D721Med (cell line): ENCODE measurements at places on chromosomes 16 and 17.

DNA sequence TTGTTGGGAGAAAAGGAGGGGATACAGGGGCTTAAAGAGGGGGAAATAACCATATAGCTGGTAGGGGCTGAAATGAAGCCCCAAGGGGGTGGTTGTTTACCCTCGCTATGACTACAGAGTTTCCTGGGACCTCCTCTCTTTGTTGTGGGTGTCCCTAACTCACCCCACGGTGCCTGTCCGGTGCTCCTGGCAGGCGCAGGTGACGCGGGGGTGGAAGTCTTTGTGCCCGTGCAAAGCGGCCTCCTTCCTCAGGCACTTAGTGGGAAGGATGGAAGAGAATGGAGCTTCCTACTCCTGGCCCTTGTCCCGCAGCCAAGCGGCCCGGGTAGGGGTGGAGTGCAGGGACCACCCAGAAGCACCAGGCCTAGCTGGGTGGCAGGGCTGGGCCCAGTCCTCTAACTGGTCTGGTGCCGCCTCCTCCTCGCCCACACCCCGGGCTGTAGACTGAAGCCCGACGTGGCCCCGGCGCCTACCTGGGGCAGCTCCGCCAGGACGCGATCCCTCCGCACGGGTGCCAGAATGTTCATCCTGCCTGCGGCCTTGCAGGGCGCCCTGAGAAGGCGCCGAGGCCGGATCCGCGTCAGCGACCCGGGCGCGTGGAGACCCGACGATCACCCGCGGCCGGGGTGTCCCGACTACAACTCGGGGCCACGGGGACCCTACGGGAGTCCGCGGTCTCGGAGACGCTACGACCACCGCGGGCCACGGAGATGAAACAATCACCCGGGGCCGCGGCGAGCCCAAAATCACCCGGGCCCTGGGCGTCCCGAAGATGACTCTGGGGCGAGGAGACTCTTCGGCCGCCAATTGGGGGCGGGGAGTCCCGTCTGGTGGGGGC is 709 bp downstream of the RAB34 start:
- DNase-seq: no peak

DNA sequence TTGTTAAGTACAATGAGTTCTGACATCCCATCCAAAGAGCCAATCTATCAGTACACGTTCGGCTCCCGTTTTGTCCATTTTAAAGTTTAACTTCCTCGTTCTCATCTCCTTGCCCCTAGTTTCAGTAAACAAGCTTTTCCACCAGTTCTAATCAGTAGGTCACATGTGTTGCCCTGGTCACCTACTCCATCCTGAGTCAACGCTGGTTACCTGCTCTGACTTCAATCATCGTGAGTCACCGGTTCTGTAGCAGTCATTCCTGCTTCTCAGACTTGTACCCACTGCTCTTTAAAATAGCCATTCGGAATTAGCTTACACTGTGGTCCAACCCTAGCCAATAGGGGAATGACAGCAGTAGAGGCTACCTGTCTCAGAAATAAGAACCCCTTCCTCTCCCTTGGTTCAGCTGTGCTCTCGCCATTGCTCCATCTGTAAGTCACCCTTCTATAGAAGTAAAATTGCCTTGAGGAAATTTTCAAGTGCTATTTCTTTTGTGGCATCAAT is 191.0 kb downstream of the CPPED1 start:
- DNase-seq: no peak

DNA sequence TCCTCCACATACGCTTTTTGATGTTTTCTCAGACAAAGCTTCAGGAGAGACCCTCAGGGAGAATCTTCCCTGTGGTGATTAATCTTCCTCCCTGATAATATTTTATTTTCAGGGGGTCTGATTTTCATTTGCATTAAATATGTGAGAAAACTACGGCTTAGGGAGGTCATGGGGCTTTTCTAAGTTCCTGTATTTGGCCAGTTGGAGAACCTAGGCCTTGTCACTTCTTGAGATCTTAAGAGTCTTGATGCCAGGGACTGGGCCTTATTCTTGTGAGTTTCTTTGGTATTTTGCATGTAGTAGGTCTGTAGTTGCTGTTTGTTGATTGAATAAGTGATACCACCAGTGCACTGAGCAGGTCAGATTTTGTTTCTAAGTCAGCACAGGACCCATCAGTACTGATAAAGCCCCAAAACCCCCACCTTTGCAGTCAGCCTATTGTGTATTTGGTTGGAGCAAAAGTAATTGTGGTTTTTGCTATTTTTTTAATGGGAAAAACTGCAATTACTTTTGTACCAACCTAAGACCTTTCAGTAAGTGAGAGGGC is 130.1 kb downstream of the PRKCA start:
- DNase-seq: no peak

GRCh38 chr17:64186171-64187092 is 56.5 kb upstream of the ERN1 start:
- no peak for DNase-seq

DNA sequence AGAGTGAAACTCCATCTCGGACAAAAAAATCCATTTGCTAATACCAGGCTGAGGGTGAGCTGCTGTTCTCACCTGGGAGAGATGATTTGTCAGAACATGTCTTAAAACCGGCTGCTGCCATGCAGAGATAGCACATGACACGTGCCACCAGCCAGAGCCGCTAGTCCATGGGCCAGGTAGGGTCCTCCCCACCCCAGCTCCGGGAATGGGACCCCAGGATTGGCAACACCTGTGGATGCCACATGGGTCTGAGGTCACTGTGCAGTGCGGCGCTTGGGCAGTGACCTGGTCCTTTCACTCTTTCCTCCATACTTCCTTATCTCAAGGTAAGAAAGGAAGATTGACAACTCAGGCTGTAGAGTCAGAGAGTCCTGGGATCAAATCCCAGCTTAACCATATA is 393.3 kb upstream of the TNRC6C start:
- DNase-seq: peak; percentile 12

DNA sequence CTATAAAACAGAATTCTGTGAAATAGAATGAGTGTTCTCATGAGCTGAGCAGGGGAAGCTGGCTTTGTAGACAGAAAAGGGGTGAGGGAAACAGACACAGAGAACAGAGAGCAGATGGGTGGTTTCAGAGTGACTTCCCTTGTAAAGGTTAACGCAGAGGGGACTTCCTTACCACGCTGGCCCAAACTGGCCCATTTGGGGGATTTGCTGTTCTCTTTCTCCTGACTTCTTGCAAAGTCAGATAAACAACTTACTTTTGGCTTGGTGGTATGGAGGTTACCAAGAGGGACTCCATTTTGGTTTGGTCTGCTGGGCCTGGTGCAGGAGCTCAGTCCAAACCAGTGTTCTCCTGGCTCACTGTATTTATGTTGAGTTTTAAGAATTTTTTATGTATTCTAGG is 48.4 kb downstream of the SEC14L1 start:
- DNase-seq: no peak

DNA sequence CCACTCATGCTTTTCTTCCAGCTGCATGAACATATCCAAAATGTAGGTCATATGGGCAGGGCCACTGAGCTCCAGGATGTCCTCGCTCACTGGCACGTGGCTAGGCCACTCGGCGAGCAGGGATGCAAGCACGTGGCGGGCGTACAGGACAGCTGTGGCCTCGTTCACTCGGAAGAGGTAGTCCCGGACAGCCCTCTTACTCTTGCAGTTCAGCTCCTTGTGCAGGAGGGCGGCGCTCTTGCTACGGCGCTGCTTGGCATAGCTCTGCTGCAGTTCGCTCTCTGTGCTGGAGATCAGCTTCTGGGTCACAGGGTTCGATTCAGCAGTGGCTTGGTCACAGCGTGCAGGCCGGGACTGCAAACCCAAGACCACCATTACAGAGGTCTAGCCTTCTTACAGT is 53.1 kb upstream of the ATP2A3 start:
- no peak for DNase-seq

DNA sequence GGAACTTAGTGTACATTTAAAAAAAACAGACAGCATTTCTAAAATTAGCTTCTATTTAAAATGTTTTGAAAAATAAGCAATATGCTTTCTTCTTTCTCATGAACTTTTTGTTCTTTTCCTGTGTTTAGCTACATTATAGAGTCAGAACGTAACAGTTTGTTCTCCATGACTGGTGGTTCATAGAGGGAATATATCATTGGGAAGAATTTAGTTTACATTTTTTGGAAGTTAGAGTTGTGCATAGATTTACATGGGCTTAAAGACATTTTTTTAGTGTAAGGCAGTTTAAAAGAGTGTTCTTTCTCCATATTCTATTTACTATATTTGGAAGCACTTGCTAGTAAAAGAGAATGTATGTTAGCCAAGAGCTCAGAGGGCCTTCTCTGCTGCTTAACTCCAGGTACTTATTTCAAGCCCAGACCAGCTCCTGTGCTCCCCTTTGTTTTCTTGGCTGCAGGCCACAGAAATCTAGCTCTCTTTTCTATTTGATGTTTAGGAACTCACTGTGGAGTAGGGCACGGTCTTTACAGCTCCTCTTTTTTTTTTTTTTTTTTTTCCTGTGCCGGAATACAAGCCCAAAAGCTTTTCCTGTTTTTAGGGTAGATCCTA is 20.2 kb downstream of the AP2B1 start:
- DNase-seq: no peak

- DNase-seq: no peak
These were observed 35.8 kb upstream of the ADGRG1 start for GRCh38 chr16:57592591-57593003.

DNA sequence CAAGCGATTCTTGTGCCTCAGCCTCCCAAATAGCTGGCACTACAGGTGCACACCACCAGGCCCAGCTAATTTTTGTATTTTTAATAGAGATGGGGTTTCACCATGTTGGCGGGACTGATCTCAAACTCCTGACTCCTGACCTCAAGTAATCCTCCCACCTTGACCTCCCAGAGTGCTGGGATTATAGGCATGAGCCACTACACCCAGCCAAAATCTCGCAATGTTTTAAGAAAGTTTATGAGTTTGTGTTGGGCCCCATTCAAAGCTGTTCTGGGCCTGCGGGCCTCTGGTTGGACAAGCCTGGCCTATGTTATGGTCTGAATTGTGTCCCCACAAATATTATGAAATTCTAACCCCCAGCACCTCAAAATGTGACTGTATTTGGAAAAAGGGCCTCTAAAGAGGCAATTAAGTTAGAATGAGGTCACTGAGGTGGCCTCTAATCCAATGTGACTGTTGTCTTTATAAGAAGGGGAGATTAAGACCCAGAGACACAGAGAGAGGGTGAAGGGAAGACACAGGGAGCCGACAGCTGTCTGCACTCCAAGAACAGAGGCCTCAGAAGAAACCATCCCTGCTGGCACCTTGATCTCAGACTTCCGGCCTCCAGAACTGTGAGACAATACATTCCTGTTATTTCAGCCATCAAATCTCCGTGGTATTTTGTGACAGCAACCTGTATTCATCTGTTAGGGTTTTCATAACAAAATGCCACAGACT is 469.9 kb downstream of the HS3ST4 start:
- DNase-seq: no peak

DNA sequence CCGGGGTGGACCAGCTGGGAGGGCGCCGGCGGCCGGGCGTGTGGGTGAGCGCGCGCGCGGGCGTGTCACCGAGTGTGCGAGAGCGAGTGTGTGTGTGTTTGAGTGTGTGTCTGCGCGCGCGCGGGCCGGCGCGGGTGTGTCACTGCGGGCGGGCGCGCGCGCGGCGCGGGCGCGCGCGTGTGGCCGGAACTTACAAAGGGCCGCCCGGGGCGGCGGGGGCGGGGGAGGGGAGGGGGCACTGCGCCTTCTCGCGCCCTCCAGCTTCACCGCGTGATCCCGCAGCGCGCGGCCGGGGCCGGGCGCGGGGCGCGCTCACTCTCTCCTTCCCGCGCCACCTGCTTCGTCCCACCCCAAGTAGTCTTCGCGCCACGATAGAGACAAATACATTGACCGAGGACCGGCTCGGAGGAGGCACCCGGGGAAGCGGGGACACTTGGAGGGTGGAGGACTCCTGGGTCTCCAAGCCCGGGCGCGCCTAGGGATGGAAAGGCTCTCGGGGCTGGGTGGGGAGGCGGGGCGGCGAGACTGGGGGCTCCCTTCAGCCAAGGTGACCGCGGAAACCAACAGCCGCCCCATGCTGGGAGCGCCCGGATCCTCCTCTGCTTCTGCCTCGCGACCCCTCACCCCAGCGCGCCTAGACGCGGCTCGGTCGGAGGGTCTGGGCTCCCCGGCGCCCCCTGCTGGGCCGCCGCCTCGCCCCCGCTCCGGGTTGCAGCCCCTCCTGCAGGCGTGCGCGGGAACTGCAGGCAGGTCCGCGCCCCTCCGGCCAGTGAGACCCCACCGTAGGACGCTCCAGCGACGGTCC is at the start of gene SRCIN1:
Gene SRCIN1, minus strand, starts transcription at position 112 of the 805 bp plus-strand sequence. CDS start 247 bp downstream, outside the sequence.
- DNase-seq: no peak

- DNase-seq: no peak
These were observed 5.1 kb downstream of the CALCOCO2 start for GRCh38 chr17:48835971-48836370.

- DNase-seq: no peak
These were observed 36.7 kb upstream of the SREBF1 start for GRCh38 chr17:17873450-17873991.

DNA sequence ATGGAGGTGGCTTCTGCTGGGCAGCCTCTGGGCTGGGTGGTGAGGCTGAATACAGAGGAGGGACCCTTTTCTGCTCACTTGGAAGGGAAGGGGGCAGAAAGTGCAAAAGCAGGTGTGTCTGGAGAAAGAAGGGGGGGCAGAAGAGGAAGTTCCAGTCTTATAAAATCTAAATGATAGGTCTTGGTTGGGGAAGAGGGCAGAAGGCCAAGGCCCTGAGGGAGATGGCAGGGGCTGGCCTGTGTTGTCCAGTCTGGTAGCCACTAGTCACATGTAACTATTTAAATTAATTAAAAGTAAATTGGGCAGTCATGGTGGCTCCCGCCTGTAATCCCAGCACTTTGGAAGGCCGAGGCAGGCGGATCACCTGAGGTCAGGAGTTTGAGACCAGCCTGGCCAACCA is 2.5 kb upstream of the CAMKK1 start:
- DNase-seq: no peak

DNA sequence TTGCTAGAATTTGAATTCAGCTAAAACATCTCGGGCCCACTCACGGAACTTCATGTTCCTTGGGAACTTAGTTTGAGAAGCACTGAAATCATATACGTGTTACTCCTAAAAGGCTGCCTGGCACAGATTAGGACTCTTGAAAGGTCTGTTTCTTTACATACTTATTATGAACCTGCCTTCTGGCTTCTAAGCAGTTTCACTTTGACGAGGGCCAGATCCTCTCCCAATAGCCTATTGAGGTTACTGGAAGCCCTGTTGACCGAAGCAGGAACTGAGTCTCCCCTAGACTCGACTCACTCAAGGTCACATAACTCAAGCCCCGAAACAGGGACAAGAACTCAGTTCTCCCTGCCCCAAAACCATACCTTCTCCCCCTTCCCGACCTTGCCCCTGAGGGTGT is 121.9 kb upstream of the PLCG2 start:
- no peak for DNase-seq

GRCh38 chr16:1469693-1470201 is 5.1 kb downstream of the CLCN7 start:
- no peak for DNase-seq
